Amniotic stem cell (primary cell): ENCODE measurements at places on chromosomes 7 and 10.

DNA sequence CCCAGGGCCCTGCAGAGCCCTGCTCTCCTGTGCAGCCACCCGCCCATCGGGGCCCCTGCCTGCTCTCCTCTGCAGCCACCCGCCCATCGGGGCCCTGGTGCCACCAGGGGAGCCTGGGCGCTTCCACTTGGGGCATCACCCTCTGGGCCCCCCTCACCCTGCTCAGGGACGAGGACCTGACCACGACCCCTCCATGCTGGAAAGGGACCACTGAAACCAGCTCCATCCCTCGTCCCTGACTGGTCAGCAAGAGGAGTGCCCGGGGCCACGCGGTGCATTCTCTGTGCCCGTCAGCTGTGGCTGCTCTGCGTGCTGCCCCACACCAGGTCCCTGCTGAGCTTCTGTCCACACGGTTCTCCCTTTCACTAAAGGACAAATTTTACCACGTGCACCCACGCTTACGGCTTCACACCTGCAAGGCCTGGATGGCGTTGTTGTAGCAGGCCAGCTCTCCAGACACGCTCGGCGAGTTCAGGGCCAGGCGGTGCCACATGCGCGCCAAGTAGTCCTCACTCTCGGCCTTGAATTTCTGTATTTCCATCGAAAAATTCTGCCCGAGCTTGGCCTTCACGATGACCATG lies 57.6 kb downstream of the CFAP46 start:
- DNase-seq, result no peak

DNA sequence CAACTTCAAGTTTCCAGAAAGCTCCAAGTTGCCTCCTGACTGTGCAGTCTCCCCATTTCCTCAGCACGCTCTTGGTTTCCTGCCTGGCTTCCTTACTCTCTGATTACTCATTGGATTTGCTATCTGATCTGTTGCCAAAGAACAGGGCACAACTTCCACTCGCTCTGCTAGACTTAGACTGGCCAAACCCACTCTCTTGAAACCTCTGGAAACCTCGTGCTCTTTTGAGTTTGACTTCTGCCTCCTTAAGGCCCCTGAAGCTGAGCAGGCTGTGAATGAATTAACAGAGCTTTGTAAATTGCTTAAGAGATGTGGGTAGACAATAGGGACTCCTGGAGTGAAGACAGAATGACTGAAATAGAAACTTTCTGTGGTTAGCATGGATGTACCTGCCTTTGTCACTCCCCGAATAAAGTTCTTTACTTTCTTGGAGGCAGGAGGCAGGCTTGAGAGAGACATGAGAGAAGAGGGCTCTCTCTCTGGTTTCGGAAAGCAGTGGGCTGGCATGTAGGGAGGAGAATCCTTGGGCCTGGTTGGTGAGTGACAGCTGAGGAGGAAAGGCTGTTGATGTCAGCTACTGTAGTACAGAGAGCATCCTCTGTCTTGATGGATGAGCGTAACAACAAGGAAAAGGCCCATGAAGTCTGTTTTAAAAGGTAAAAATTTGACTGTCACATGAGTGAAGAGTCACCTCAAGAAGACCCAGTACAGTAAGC lies 70.8 kb downstream of the CHN2 start:
- no peak for DNase-seq

DNA sequence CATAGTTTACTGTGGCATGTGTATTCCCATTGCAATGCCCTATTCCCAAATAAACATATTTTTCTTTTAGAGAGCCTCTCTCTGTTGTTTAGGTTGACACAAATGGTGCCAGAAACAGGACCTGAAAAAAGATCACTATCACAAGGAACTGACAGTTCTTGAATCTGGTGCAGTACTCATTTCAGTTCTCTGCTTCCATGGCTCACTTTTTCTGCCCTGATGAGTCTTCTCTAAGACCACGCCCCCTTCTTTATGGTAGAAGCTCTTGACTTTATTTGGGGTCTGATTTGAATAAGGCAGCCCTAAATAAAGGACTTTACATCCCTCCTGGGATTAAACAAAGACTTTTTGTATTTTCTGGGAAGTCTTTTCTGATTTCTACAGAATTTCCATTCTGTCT lies 3.5 kb upstream of the CCDC126 start:
- DNase-seq, result no peak

GRCh38 chr7:72176875-72177274 lies 235.3 kb downstream of the CALN1 start:
- no peak for DNase-seq

GRCh38 chr7:135597926-135598305 lies 40.2 kb downstream of the NUP205 start:
- DNase-seq, result no peak

GRCh38 chr10:15144788-15145187 lies 23.7 kb downstream of the NMT2 start:
- no peak for DNase-seq

GRCh38 chr7:5827755-5828154 lies 46.3 kb upstream of the RNF216 start:
- DNase-seq, result no peak

- DNase-seq, result no peak
These were observed 73.9 kb downstream of the KIAA1549 start for GRCh38 chr7:138907201-138907847.

- no peak for DNase-seq
These were observed 6.3 kb downstream of the CFAP69 start for GRCh38 chr7:90251304-90251635.

GRCh38 chr10:35216303-35216905 lies 89.8 kb downstream of the CREM start:
- DNase-seq, result no peak

- no peak for DNase-seq
These were observed 104.2 kb downstream of the FAM204A start for GRCh38 chr10:118237930-118238329.
